ENCODE measurements at places on chromosomes 4 and X.

DNA sequence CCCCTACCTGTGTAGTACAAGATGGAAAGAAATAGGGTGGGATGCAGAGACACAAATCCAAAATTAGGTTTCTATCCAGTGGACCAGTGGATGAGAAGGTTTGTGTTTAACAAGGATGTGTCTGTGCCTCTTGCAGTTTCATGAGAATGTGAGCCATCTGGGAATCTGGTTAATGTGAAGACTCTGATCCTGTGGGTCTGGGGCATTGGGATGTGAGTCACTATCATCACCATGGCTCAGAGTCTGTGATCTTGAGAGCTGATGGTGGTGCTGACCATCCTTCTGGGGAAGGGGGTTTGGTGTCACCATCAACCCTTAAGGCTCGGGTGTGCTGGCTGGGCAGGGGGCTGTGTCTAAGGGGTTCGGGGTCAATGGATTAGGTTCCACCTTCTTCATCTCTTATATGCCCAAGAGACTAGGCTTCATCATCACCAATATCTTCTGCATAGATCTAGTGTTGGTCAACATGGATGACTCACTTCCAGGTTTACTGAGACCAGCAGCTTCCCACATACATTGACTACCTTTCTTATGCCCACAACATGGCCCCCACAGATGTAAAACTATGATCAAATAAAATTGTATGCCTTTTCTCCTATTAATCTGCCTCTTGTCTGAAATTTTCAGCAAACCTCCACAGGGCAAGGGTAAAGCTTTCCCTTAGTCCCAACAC is 65.7 kb upstream of the MID1 start:
- no peak for DNase-seq

GRCh38 chr4:23134331-23134730 is 441.6 kb downstream of the GBA3 start:
- DNase-seq: no peak

GRCh38 chrX:10608099-10608498 is 12.3 kb downstream of the MID1 start:
- no peak for DNase-seq

- no peak for DNase-seq
These were observed 12.3 kb upstream of the PCDH10 start for GRCh38 chr4:133136833-133137232.

- no peak for DNase-seq
These were observed 68.1 kb upstream of the BCOR start for GRCh38 chrX:40165861-40166260.

DNA sequence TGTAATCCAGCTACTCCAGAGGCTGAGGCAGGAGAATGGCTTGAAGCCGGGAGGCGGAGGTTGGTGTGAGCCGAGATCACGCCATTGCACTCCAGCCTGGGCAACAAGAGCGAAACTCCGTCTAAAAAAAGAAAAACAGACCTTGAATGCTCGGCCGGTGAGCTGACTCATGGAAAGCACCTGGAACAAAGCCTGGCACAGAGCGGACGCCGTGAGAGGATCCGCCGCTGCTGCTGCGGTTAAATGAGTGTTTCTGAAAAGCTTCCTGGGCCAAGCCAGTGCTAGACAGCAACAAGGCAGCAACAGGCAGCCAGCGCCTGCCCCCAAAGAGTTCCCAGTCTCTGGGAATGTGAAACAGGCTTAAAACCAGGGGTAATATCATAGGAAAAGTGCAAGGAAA is 186.4 kb downstream of the AFAP1 start:
- DNase-seq: no peak

DNA sequence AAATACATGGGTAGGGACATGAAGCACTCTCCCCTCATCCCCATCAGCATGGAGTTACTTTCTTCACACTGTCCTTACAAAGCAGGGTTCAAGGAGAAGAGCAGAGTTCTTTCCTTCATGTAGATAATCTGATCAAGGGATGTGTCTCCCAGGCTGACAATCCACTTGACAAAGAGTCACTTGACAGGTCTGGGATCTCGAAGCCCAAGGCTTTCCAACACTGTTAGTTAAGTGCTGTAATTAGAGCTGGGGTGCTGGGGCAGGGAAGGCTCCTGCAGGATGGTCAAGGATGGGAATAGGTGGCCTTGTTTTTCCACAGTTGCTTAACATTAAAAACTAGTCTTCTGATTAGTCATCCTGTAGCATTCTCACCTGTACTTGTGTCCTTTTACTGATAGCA is 38.0 kb downstream of the CCNG2 start:
- DNase-seq: no peak

GRCh38 chr4:2832309-2832980 is 11.2 kb upstream of the ADD1 start:
- peak; percentile 5 for DNase-seq

DNA sequence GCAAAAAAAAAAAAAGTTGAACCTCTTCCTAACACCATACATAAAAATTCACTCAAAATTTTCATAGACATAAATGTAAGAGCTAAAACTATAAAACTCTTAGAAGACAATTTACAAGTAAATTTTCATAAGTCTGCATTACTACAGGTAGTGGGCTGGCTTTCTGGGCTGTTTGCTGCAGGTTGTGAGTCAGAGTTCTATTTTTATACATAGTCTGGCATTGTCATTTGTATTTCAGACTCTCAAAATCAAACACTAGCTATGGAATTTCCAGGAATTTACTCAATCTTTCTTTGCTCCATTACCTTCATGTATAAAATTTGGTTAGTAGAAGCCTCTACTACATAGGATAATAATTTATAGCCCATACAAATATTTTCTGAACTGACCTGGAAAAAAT is 227.2 kb downstream of the COX18 start:
- DNase-seq: no peak

- DNase-seq: no peak
These were observed 330.3 kb upstream of the PITX2 start for GRCh38 chr4:110953191-110953590.

DNA sequence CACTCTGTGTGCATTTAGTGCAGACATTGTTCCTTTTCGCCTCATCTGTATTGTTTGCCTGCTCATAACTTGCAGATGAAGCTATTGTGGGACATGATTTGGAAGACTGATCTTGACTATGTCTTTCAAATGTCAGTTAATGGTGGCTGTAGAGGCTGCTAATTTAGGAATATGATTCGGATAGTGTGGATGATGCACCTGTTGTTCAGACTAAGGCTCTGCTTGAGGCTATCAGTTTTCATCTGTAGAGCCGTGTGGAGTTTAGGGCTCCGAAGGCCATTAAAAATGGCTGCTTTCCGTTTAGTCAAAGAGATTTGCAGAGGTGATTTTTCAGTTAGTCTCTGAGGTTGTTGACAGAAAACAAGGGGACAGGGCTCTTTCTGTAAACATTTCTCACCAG is 102.0 kb downstream of the GBA3 start:
- no peak for DNase-seq

DNA sequence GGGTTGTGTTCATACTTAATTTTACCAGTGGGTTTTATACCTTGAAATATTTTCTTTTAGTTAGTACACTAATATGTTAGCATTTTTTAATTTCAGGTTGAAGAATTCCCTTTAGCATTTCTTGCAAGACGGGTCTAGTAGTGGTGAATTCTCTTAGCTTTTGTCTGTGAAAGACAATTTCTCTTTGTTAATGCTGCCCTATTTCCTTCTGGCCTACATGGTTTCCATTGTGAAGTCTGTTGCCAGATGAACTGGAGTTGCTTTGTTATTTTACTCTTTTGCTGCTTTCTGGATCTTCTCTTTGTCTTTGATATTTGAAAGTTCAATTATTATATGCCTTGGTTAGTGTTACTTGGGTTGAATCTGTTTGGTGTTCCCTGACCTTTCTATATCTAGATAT is 25.0 kb upstream of the MTHFD2L start:
- no peak for DNase-seq

- DNase-seq: no peak
These were observed 95.8 kb downstream of the IQCM start for GRCh38 chr4:149719806-149720205.

- no peak for DNase-seq
These were observed 418.7 kb upstream of the INTU start for GRCh38 chr4:127214016-127214415.

- DNase-seq: no peak
These were observed 64.3 kb upstream of the HELT start for GRCh38 chr4:184953971-184954370.

DNA sequence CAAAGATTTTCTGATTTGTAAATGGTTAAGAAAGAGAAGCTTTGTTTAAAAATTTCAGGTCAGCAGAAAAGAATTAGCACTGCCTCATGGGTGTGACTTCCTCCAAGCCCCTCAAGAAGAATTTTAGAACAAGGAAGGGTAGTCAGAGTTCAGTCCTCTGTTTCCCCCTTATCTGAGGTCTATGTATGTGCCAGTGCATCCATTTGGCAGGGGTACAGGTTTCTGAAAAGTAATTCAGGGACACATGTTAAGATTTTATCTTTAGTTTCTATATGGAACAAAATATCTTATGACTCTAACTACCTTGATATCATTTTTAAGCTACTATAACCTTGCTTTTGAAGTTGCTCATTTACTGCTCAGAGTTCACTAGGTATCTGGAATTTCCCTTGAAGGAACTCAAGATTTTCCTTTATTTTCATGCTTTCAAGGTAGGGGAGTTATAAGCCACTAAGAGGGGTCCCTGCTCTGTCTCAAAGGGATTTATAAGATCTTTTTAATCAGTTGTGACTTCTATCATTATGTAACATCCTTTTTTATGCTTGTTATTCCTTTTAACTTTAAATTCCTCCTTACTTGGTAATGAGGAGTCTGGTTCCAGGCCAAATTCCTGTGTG is 24.4 kb upstream of the PLK4 start:
- DNase-seq: no peak

DNA sequence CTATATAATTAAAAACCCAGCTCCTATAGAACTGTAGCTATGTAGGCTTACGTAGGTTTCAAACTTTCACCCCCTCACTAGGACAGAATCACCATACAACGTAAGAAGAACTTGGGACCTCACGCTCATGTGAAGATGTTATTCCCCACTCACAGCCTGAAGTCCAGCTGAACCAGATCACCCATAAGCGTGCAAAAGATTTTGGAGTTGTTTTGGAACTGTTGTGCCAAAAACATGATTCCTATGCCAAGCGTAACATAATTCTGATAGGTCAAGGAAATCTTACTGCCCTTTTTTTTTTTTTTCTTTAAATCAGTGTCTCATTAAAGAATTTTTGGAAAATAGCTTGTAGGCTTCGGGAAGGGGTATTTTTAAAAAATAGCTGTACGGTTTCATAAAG is 57.0 kb downstream of the LCORL start:
- no peak for DNase-seq

- no peak for DNase-seq
These were observed 15.1 kb downstream of the PRIMPOL start for GRCh38 chr4:184664445-184665210.

- DNase-seq: no peak
These were observed 22.8 kb upstream of the HSPA4L start for GRCh38 chr4:127759228-127759820.

- DNase-seq: no peak
These were observed 621.8 kb downstream of the TMA16 start for GRCh38 chr4:164116286-164116685.

GRCh38 chr4:123453061-123453680 is 56.6 kb downstream of the SPRY1 start:
- DNase-seq: no peak

GRCh38 chr4:162912482-162912881 is 254.2 kb downstream of the NAF1 start:
- no peak for DNase-seq

GRCh38 chr4:140635606-140636005 is 66.8 kb upstream of the UCP1 start:
- DNase-seq: no peak

DNA sequence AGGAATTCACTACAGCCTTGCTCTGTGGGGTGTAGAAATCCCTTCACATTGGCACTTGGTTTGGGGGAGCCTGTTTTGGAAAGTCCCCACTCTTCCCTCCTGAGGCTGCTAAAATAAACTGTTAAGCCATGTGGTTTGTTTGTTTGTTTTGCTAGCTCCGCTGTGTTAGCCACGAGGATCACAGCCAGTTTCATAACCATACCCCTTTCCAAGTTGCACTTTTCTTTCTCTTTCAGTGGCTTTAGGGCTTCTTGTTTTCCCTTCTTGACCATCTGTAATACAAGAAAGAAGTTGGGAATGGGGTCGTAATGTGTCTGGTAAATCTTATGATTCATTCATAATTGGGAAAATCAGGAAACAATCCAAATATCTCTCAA is 24.8 kb upstream of the UXT start:
- no peak for DNase-seq

GRCh38 chr4:89509708-89510281 is 202.2 kb upstream of the GPRIN3 start:
- DNase-seq: no peak

DNA sequence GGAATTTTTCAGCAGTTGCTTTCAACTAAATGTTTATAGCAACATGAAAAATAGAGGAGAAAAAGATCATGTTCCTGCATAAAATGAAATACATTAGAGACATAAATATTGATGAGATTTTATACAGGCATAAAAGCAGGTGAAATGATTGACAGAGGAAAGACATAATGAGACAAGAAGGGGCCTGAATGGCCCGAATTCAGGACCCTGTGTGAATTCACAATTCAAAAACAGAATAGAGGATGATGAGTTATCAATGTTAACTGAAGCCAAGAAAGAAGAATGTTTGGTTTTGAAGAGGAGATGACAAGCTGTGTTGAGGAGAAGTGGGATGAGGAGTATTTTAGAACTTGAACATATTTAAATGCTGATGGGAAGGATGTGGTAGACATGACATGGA is 371.1 kb downstream of the FBXO8 start:
- no peak for DNase-seq
